ENCODE measurements at places on chromosomes 16 and 17.
A peak's percentile ranks its signal among the peaks of the same experiment; 100 is the strongest.

DNA sequence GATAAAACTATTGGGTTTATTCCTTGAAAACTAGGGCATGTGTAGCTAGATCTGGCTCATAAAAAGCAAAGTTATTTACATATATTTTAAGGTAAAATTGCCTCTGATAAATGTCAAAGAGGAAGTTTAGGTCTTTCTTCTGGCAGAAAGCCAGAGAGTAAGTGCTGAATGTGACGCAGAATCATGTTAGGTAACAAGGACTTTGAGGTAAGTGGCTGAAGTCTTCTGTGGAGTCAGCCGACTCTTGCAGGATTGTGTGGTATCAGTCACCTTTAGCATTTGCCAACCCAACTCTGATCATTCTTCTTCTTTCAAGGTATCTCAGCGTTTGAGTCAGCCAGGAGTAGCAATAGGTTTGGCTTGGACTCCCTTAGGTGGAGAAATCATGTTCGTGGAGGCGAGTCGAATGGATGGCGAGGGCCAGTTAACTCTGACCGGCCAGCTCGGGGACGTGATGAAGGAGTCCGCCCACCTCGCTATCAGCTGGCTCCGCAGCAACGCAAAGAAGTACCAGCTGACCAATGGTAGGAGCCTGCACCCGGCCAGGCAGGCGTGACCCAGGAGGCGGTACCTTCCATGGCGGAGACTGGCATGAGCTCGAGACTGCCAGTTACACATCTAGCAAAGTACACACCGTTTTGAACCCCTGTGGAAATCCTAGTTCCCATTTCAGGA is 37.9 kb downstream of the SIAH1 start:
- peaks cover 82% of the 10 kb centered on the region for H3K36me3 ChIP-seq
- H3K27ac ChIP-seq: no peak overlapping the region
- no peak overlapping the region for H3K4me3 ChIP-seq
- H3K4me1 ChIP-seq: no peaks in the 10 kb centered on the region
- H3K27me3 ChIP-seq: no peaks in the 10 kb centered on the region

GRCh38 chr16:1537763-1538289 is 4.4 kb downstream of the TMEM204 start:
- H3K27me3 ChIP-seq: no peaks in the 10 kb centered on the region
- no peak for DNase-seq
- H3K4me3 ChIP-seq: peak overlapping the region; percentile 73

DNA sequence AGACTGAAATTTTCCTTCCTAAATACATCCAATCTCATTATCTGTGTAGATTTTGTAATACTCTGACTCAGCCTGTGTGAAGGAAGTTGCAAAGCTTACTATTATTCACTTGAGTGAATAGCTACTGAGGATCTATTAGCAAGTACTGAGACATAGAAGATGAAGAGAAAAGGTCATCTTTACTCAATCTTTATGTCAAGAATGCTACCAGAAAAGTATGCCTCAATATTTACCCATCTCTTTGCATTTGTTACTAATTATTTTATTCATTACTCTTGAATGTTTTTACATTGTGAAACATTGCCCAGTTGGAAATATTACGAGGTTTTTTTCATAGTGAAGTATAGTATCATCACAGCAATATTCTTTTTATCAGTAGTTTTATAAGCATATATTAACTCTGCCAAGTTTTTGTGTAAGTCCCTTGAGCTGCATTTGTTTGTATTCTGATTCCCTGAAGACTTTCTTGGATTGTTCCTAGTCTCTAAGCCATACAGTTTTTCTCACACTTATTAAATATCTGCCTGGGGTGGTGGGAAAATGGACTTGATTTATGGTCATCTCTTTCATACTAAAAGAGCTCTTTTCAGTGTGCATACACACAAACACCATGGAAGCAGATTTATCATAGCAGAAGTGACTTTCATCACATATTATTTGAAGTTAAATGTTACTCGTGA is 110.4 kb downstream of the MRTFB start:
- no peaks in the 10 kb centered on the region for H3K27me3 ChIP-seq
- no peak overlapping the region for H3K27ac ChIP-seq
- H3K4me3 ChIP-seq: no peak overlapping the region
- peaks cover 22% of the 10 kb centered on the region for H3K4me1 ChIP-seq

- H3K27me3 ChIP-seq: no peaks in the 10 kb centered on the region
- DNase-seq: peak; percentile 58
- no peak overlapping the region for H3K27ac ChIP-seq
- no peak overlapping the region for H3K4me3 ChIP-seq
- peaks cover 14% of the 10 kb centered on the region for H3K4me1 ChIP-seq
Observed at GRCh38 chr17:4073983-4074830, 68.6 kb downstream of the ZZEF1 start.

DNA sequence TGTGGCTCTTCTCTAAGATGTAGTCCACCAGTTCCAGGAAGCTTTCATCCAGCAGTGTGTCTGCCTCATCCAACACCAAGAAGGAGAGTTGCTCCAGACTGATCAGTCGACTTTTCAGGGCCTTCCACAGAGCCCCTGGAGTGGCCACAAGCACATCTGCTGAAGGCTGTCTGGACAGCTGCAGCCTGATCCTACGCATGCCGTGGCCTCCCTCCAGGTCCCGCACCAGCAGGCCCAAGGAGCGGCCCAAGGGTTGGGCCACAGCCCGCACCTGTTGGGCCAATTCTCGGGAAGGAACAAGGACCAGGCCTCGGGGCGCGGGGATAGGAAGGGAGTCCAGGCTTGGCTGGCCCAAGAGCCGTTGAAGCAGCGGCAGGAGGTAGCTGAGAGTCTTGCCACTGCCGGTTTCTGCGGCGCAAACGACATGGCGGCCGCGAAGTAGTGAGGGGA is 729 bp downstream of the DDX28 start:
- H3K4me3 ChIP-seq: peak overlapping the region; percentile 96
- H3K27ac ChIP-seq: peak overlapping the region; percentile 91
- H3K27me3 ChIP-seq: no peaks in the 10 kb centered on the region
- DNase-seq: no peak
- peaks cover 17% of the 10 kb centered on the region for H3K36me3 ChIP-seq
- H3K4me1 ChIP-seq: peaks cover 28% of the 10 kb centered on the region

DNA sequence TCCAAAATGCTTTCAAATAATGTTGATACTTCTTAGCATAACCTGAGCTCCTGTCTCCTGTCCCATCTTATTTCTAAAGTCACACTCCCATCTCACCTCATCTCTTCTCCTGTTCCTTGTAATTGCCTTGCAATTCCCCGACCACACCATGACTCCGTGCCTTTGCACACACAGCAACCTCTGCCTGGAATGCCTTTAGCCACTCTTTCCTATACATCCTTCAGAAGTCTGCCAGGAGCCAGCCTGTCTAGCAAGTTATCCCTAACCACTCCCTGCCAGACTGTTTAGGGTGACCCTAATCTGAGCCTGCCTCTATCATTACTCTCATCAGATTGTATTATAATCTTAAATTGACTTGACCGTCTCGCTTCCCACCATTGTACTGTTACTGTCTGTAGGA is 168.0 kb upstream of the NOG start:
- no peak overlapping the region for H3K27ac ChIP-seq
- no peaks in the 10 kb centered on the region for H3K4me1 ChIP-seq
- no peak for DNase-seq
- H3K36me3 ChIP-seq: no peaks in the 10 kb centered on the region
- H3K4me3 ChIP-seq: no peak overlapping the region
- H3K27me3 ChIP-seq: no peaks in the 10 kb centered on the region

- peak overlapping the region; percentile 97 for H3K4me3 ChIP-seq
- H3K27ac ChIP-seq: peak overlapping the region; percentile 97
- H3K27me3 ChIP-seq: no peaks in the 10 kb centered on the region
- DNase-seq: no peak
Observed at GRCh38 chr16:67935101-67935401, 1.6 kb downstream of the PSMB10 start.

DNA sequence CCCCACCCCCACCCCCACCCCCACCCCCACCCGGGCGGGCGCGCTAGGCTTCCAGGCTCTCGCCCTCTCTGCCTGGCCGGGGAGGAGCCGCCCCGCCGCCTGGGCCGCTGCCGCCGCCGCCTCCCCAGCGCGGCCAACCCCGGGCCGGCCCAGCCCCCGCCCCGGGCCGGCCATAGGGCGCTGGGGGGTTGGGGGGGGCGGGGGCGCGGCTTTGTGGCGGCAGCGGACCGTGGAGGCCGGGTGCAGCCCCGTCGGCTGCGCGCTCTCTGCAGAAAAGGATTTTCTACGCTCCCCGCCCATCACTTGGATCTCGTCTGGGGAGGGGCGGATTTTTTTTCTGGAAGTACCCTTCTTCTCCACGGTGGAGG is 230.9 kb downstream of the MRTFB start:
- DNase-seq: no peak
- H3K36me3 ChIP-seq: no peaks in the 10 kb centered on the region
- peaks cover 8% of the 10 kb centered on the region for H3K4me1 ChIP-seq
- peak overlapping the region; percentile 74 for H3K4me3 ChIP-seq
- H3K27me3 ChIP-seq: peaks cover 13% of the 10 kb centered on the region

DNA sequence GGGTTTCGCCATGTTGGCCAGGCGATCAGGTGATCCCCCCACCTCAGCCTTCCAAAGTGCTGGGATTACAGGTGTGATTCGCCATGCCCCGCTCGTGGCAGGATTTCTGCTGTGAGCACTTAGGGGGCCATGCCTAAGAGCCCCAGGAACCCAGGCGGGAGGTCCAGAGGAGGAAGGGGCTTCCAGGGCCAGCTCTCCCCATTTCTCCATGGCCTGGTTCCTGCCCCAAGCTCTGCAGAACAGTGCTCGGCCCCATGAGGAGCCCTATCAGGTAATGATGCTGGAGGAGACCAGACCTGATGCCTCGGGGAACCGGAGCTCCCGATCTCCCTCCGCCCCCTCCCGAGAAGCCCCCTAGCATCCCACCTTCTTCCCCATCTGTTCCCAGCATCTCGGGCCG is 53.6 kb downstream of the RMI2 start:
- H3K4me3 ChIP-seq: no peak overlapping the region
- no peaks in the 10 kb centered on the region for H3K4me1 ChIP-seq
- no peak for DNase-seq
- H3K36me3 ChIP-seq: no peaks in the 10 kb centered on the region

DNA sequence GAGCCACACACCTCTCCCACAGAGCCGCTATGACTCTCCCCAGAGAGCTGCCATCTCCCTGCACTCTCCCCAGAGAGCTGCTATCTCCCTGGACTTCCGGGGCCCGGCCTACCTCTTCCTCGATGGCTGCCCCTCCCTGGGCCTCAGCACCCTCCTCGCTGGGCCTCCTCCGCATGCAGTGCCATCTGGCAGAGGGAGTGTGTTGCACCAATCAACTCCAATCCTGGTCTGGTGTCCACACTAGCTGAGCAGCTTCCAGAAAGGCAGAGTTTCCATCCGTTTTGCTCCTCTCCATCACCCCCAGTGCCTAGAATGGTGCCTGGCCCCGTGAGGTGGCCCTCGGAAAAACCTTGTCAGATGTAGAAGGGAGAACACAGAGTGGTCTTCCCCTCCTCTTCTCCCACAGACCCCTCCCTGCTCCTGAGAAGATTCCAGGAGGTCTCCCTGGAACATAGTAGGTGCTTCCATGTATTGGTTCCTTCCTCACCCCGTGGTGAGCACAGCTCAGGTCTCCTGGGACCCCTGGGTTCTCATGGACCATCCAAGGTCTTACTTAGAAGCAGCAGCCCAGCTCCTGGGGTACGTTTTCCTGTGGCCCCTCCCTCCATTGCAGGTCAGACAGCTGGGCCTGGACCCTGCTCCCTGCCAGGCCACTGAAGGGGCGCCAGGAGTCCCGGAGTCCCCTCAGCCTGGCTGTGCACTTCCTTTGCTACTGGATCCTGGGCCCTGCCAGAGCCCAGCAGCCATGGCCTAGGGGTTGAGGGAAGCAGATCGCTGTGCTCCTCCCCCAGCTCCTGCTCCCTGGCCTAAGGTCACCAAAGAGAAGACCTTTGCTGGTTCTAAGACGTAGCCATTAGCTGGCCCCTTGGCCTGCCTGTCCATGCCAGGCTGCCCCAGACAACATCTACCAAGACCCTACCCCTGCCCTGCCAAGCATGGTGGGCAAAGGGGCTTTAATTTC is 233.8 kb upstream of the GSE1 start:
- H3K4me1 ChIP-seq: peaks cover 21% of the 10 kb centered on the region
- no peaks in the 10 kb centered on the region for H3K36me3 ChIP-seq
- no peaks in the 10 kb centered on the region for H3K27me3 ChIP-seq
- no peak overlapping the region for H3K4me3 ChIP-seq

- H3K27me3 ChIP-seq: no peaks in the 10 kb centered on the region
- peaks cover 64% of the 10 kb centered on the region for H3K4me1 ChIP-seq
- H3K27ac ChIP-seq: peak overlapping the region; percentile 95
- no peak for DNase-seq
- H3K4me3 ChIP-seq: peak overlapping the region; percentile 73
- H3K36me3 ChIP-seq: peaks cover 2% of the 10 kb centered on the region
Observed at GRCh38 chr16:1530349-1530882, 3.0 kb upstream of the TMEM204 start.

GRCh38 chr17:5526821-5527598 is 40.6 kb downstream of the MIS12 start:
- peaks cover 93% of the 10 kb centered on the region for H3K36me3 ChIP-seq
- no peak overlapping the region for H3K4me3 ChIP-seq
- no peak overlapping the region for H3K27ac ChIP-seq
- no peaks in the 10 kb centered on the region for H3K27me3 ChIP-seq
- no peak for DNase-seq

DNA sequence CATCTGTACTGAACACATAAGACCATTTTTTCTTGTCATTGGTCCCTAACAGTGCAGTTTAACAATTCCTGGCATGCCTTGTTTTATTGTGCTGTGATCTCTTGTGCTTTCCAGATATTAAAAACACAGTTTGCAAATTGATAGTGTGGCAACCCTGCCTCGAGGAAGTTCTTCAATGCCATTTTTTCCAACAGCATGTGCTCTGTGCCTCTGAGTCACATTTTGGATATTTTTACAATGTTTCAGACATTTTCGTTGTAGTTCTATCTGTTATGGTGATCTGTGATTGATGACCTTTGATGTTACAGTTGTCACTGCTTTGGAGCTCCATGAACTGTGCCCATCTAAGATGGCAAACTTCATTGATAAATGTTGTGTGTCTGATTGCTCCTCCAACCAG is 66.2 kb downstream of the GOSR1 start:
- H3K4me3 ChIP-seq: no peak overlapping the region
- no peak overlapping the region for H3K27ac ChIP-seq
- H3K36me3 ChIP-seq: no peaks in the 10 kb centered on the region
- no peaks in the 10 kb centered on the region for H3K4me1 ChIP-seq

- H3K27me3 ChIP-seq: no peaks in the 10 kb centered on the region
- H3K4me3 ChIP-seq: no peak overlapping the region
- H3K27ac ChIP-seq: no peak overlapping the region
Observed at GRCh38 chr16:48936811-48937210, 326.8 kb upstream of the N4BP1 start.

- no peak for DNase-seq
- no peaks in the 10 kb centered on the region for H3K27me3 ChIP-seq
- no peak overlapping the region for H3K4me3 ChIP-seq
- no peaks in the 10 kb centered on the region for H3K36me3 ChIP-seq
Observed at GRCh38 chr17:5896215-5896614, 174.0 kb upstream of the WSCD1 start.

DNA sequence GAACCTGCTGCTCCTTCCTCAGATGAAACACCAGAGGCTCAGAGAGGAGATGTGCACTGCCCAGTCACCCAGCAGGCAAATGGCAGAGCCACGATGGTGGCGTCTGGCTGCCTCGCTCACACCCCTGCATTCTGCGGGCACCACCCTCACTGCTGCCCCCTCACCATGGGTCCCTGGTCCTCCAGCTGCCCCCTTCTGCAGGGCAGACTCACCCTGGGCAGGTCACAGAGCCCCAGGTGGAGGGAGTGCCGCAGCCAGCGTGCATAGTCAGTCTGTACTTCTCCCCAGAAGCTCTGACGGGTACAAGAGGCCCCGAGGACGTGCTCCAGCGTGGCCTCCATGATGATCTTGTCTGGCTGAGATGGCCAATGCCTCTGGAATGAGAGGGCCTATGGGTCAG is 52.9 kb downstream of the RMI2 start:
- H3K27me3 ChIP-seq: no peaks in the 10 kb centered on the region
- no peak overlapping the region for H3K4me3 ChIP-seq
- no peak for DNase-seq
- H3K36me3 ChIP-seq: no peaks in the 10 kb centered on the region
- H3K4me1 ChIP-seq: no peaks in the 10 kb centered on the region

All from lower lobe of right lung (tissue), 2 donors.